HL-60 (cell line): ENCODE measurements at places on chromosomes 6 and 20.

DNA sequence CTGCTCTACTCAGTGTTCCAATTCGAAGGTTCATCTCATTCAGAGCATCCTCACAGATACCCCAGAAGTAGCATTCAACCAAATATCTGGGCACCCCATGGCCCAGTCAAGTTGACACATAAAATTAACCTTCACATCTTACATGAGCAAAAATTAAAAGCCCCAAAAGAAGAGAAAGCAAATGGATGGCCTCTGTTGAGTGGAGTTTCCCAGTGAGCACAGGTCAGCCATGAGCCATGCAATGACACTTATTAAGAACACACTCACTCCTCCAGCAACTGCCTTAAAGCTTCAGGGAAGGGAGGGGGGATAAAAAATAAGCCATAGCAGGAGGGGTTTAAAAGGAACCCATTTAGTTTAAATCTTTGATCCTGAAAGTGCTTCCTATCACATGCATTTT is 14.6 kb upstream of the THBS2 start:
- no peak for DNase-seq

- no peak for DNase-seq
Measured at GRCh38 chr6:170259278-170259677, 31.6 kb downstream of the DLL1 start.

DNA sequence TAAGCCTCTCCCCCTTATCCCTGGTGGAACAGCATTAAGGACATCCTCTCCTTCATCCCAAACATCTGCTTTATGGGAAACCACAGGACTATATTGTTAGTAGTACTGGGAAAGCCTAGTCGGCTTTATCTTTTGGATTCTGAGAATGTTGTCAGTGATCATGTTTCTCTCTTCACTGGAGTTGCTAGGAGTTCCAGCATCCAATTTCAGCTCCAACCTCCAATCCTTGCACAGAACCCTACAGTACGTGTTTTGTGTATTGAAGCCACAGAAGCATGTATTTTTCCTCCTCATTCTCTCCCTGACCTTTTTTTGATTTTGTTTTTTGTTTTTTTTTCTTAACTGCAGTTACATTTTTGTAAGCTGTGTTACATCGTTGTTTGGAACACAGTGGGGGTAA is 84.0 kb downstream of the PHACTR3 start:
- no peak for DNase-seq

DNA sequence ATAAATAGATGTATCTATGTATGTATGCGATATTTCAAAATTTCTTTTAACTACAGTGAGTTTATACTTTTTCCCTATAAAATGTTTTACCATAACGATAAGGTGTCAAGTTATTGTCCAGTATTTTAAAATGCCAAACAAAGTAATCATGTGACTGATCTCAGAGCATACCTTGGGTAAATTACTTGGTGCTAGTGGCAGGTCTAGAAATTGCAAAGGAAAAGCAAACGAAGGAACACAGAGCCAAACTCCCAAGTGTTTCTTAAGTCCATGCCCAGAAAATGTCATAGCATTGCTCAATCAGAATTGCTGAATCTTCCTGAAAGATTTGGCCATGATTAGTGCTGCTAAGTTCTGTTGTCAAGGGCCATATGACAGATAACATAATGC is 77.5 kb downstream of the CAP2 start:
- DNase-seq, result no peak

DNA sequence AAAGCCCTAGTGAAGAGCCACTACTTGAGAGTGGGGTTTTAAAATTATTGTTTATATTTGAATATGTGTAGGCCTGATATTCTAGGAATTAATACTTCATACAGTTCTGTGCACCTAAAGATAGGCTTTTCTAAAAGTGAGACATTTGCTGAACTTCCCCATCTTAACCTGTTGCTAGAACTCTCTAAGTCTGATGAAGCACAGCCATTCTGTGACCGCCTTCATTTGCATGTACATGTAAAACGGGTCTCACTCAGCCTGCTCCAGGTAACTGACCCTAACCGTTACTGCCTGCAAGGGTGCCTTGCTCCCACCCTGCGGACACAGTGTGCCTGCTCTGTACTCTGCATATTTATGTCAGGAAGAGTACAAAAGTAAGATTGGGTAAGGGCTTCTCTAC is 44.3 kb upstream of the IRF4 start:
- DNase-seq, result no peak

- DNase-seq, result no peak
Measured at GRCh38 chr6:150987855-150988464, 122.5 kb downstream of the MTHFD1L start.

DNA sequence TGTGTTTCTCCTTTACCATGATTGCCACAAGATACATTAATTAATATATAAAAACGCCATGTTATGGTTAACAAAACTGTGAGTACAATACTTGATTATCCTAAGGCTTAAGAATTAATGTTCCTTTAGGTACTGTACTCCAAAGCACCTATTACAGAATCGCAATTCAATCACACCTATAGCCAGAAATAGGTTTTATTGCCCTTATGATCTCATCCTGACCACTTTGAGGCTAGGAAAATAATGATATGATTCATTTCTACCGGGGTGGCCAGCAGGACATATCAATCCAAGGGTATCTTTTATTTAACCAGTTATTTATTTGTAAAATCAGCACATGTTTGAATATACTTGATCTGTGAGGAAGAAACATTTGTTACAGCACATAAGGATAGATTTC is 396.6 kb upstream of the GJE1 start:
- no peak for DNase-seq

DNA sequence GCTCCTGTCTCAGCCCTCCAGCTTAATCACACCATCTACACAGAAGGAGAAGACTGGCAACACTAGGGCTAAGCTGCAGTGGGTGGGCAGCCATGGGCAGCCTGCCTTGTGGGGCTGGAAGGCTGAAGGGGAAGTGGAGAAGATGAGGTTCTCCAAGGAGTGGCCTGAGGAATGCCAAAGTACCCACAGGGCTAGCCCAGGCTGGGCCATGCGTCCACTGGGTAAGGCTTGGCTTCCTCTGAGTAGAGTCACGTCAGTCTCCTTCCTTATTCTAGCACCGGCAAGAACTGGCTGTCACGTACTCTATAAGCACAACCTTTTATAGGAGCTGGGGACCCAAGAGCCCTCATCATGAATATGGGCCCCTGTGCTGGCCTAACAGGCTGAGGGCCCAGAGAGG is 110.6 kb upstream of the SIRPA start:
- DNase-seq, result no peak

GRCh38 chr6:9112544-9112943 is 677.2 kb upstream of the SLC35B3 start:
- DNase-seq, result no peak

GRCh38 chr20:10381477-10381876 is 52.5 kb downstream of the MKKS start:
- no peak for DNase-seq
